ENCODE measurements at places on chromosomes 7 and 10.
A peak's percentile ranks its signal among the peaks of the same experiment; 100 is the strongest.

DNA sequence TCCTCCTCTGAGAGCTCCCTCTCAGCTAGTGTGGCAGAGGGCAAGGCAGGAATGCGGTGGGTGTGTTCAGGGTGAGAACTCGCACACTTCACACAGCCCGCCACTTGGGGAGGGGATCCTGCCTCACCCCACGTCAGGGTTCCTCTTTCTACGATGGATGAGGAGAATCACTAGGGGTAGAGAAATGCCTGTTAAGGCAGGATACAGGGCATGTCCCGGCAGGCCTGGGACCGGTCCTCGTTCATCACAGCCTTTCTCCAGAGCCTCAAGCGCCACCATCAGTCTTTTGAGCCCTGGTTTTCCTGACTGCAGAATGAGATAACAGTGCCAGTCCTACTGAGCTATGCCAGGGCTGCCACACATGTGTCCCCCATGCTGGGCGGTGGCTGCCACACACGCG, 546.7 kb upstream of the ADARB2 start:
- DNase-seq: no peak

DNA sequence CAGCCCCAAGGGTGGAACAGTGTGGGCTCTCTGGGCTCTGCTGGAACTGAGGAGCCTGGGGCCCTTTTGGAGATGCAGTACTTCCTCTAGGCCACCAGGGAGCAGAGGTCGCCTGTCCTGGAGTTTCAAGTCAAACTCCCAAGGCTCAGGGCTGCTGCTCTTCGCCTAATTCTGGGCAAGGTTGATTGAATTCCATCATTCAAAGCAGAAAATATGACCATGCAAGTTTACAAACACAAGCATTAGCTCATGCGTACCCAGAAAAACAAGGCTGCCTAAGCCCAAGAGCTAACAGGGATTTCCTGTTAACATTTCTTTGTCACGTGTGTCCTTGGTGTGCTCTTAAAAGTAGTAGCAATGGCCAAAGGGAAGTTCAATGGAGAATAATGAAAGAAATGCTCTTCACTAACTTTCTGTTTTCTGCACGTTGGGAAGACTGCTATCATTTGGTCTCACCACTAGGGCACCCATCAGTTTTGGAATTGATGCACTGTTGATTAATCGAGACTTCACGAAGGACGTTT, 20.1 kb downstream of the LDB3 start:
- DNase-seq: no peak

GRCh38 chr10:132107949-132108877, 42.5 kb downstream of the JAKMIP3 start:
- DNase-seq: no peak

- no peak for DNase-seq
Measured at GRCh38 chr10:51896849-51897248, 197.5 kb upstream of the CSTF2T start.

GRCh38 chr10:124185084-124185483, 91.7 kb upstream of the CHST15 start:
- no peak for DNase-seq

DNA sequence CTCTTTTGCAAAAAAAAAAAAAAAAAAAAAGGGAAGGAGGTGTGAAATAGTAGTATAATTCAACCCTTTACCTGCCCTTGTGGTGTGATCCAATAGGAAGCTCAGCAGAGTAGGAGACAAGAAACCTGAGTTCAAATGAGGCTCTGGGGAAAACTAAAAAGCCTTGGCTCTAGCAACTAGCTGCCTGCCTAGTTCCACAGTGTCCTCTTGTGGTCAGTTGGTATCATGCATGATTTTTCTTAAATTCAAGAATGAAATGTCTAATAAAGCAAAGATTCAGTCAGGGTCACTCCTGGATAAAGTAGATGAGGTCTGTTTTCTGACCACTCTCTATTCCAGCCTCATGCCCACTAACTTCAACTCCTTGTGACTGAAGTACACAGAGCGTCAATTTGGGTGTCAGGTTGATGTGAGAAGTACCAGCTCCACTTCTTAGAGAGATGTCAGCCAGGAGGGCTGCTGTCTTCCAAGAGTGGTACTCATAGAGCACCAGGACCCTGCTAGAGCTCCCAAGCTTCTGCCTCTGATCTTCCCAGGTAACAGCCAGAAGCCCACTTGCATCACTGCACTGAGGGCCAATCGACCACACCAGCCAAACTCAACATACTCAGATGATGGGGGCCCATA, 10.5 kb downstream of the LSM5 start:
- DNase-seq: peak; percentile 72

GRCh38 chr7:120733835-120734234, 124.1 kb downstream of the TSPAN12 start:
- no peak for DNase-seq

DNA sequence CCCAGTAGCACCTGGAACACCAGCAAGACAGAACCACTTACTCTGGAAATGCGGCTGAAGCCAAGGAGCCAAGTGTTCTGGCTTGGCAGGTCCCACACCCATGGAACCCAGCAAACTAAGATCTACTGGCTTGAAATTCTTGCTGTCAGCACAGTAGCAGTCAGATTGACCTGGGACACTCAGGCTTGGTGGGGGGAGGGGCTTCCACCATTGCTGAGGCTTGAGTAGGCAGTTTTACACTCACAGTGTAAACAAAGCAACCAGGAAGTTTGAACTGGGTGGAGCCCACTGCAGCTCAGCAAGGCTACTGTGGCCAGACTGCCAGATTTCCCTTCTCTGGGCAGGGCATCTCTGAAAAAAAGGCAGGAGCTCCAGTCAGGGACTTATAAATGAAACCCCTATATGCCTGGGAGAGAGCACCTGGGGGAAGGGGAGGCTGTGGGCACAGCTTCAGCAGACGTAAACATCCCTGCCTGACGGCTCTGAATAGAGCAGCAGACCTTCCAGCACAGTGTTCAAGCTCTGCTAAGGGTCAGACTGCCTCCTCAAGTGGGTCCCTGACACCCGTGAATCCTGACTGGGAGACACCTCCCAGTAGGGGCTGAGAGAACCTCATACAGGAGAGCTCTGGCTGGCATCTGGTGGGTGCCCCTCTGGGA, 121.2 kb downstream of the MTERF1 start:
- DNase-seq: peak; percentile 85

DNA sequence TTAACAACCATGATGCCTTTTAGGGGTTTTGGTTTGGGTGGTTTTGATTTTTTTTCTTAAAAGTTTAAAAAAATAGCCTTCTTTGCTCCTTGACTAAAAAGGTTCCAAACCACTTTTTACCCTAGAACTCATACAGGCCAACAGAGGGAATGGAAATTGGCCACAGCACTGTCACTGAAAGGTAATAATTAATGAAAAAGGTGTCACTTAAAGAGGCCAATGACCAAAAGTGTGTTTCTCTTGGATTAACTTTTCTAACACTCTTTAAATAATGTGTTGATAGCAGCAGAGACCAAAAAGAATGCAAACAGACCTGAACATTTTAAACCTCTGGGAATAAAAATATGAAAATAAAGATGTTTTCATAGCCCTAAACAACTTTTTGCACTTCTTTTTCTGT, 221.1 kb upstream of the TCF7L2 start:
- no peak for DNase-seq

DNA sequence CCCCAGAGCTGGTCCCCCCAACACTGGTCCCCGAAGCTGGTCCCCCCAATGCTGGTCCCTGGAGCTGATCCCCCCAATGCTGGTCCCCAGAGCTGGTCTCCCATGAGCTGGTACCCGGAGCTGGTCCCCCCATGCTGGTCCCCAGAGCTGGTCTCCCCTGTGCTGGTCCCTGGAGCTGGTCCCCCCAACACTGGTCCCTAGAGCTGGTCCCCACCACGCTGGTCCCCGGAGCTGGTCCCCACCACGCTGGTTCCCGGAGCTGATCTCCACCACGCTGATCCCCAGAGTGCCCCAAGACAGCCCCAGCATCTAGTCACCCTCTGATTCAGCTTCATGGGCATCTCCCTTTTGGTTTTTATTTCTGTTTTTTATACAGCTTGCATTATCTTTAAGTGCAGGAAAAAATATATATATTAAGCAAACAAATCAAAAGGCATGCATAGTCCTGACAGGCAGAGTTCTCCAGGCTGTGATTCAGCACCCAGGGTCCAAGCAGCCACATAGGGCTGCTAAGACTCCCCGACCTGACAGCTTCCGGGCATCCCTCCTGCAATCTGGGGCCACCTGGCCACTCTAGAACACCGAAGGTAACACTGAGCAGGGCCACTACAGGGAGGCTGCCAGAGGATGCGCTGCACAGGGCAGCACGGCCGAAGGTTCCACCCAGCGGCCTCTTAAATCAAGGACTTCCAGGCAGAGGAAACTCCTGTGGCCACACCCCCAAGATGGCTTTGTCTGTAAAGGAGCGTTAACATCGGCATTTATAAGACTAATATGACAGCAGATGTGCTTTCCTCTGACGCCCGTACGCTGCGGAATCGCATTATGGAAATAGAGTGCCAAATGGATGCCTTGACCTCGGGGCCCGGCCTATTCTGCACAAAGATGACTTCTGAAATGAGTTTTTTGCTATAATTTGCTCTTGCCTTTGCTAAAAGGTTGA, 215.0 kb downstream of the PTPRN2 start:
- DNase-seq: no peak

DNA sequence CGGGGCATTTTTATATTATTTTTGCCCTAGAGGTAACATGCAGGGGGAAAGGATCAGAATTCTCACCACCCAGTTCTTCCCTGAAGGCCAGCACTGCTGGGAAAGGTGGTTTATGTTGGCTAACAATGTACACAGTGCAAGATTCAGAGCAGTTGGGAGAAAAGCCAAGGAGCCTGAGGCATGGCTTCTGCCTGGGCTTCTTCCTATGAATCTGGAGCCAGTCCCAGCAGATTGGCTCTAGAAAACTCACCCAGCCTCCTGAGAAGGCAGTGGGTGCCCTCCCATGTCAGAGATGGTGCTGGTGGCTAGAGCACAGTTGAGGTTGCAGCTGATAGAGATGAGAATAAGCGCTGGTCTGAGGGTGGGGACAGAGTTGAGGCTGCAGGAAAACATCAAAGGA, 44.7 kb upstream of the GPR26 start:
- DNase-seq: no peak

All from NCI-H526 (cell line).